ENCODE measurements at places on chromosomes 3 and 15.

DNA sequence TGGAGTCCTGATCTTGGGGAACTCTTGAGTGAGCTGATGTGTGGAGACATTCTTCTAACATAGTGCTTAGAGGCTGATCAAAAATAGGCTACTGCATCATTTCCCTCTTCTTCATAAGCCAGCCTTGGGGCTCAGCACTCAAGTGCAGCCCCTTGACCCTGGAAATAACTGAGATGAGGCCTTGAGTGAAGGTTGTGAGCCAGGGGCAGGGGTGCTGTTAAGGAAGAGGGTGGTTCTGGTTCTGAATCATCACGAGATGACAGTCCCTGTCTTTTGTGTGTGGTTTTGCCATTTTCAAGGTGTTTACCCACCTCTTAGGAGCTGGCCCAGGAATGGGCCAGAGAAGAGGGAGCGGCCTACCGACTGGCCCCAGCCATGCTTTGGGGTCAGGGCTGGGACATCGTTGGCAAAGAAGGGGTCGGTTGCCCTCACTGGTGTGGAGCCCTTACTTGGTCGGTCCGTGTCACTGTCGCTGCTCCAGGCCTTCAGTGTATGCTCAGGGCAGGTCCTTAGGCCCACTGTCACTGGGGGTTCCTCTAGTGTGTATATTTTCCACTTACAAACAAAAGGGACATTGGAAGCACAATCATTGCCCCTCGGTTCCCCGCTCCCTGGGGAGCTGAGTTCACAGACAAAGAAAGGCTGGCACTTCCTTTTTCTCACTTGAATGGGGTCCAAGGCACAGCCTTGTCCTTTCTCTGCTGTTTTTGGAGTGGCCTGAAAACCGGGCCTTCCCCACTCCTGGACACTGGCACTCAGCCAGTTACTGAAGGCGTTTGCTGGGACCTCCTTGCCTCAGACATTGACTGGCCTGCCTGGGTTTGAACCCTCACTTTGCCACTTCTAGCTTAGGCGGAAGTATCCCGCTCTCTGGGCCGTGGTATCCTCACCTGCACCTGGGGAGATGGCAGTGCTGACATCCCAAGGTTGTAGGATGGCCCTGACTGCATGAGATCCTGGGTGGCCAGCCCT is 46.6 kb downstream of the SLC6A6 start:
- no peak for DNase-seq

DNA sequence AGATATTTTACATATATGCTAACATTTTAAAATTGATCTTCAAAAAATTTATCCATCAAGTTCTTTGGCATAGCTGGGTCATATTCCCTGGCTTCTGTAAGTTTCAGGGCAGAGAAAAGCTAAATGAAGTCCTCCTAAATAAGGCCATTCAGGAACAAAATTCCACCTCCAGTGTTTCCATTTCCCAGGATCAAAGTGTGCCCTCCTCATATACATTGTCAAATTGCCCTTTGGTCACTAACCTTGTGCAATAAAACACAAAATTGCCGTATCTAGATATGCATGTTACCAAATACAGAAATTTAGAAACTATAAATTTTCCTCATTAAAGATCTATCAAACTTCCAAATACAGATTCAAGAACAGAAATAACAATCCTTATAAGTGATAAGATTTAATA is 10.6 kb downstream of the CEP152 start:
- DNase-seq: no peak

DNA sequence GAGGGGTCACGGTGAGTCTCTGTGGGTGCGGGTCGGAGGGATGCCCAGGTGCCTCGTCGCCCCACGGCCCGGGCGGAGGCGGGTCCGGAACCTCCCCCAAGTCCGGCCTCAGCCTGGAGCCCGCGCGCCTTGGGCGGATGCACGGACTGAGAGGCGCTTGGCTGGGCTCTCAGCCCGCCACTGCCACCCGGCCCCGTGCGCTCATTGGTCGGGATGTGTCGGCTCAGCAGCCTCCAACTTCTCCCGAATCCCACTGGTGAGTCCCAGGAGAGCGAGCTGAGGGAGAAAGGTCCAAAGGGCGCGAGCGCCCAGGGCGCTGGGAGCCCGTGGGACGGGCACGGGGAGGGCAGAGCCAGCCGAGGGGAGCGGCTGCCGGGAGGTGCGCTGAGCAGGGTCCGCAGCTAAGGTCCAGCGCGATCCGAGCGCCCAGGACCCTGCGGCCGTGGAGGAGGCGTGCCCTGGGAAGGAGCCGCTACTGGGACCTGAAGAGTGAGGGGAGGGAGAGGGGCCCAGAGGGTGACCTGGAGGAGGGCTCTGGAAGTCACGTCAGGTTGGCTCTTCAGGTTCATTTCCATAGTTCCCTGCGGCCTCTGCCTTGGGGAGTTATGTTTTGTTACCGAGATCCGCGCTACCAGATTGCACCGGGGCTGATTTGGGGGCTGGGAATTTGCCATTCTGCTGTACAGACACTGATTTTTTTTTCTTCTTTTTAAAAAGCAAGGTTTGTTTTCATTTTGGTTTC is at the start of gene MME:
Gene MME (plus strand): TSS at position 574 of the 742 bp plus-strand sequence. CDS start 3,849 bp downstream, outside the sequence.
- no peak for DNase-seq

- DNase-seq: no peak
Observed at GRCh38 chr3:16369885-16370284, 104.9 kb downstream of the OXNAD1 start.

- peak; percentile 12 for DNase-seq
Observed at GRCh38 chr3:144590854-144591253, 619.2 kb downstream of the DIPK2A start.

GRCh38 chr3:123305192-123305591 is 103.4 kb downstream of the SEC22A start:
- DNase-seq: no peak

GRCh38 chr3:110684466-110684865 is 387.1 kb upstream of the NECTIN3 start:
- DNase-seq: no peak

GRCh38 chr15:92079047-92079446 is 225.5 kb downstream of the SLCO3A1 start:
- peak; percentile 38 for DNase-seq

GRCh38 chr3:98754483-98754882 is 8.7 kb upstream of the ST3GAL6 start:
- no peak for DNase-seq

DNA sequence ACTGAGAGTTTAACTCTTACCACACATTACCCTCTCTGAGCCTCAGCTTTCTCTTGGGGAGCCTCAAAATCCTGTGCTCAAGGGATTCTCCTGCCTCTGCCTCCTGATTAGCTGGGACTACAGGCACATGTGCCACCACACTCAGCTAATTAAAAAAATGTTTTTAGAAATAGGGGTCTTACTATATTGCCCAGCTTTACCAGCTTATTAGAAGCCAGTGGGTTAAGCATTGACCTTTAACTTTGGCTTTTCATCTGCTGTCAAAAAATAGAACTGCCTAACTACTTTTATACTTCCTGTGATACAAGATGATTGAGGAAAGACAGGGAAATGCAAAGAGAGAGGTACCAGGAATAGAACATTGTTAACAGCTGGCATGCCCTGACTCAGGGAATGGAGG is 27.3 kb downstream of the MYO1E start:
- no peak for DNase-seq

DNA sequence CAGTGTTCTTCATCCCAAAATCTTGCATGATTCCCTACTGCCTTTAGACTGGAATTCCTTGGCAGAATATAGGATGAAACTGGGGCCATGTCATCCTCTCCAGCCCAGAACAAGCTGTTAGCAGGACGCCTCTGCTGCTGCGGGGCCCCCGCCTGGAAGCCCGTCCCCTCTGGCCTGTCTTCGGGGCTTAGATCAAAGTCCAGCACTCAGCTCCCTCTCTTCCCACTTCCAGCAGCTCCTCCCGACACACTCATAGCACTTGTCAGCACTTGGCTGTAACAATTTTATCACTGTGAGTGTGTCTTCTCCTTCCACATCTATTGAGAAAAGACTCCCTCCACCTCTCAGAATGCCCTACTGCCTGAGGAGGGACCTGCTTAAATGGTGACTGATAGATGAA is 112.0 kb upstream of the HACD2 start:
- DNase-seq: no peak
